ENCODE measurements at places on chromosomes 3 and 15.

DNA sequence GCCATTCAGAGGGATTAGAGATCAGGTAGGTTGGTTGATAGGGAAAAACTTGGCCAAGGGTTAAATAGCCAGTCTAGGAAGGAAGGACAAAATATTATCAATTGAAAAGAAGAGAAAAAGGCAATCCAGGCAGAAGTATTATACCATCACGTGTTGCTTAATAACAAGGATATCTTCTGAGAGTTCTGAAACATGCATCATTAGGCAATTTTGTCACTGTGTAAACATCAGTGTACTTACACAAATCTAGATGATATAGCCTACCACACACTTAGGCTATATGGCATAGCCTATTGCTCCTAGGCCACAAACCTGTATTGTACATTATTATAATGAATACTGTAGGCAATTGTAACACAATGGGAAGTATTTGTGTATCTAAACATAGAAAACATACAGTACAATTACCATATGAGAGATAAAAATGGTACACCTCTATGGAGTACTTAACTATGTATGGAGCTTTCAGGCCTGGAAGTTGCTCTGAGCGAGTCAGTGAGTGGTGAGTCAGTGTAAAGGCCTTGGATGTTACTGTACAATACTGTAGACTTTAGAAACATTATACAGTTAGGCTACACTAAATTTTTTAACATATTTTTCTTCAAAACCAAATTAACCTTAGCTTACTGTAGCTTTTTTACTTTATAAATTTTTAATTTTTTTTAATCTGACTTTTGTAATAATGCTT, 2.7 kb downstream of the TEX55 start:
- DNase-seq = no peak

GRCh38 chr15:31084176-31084575, 17.3 kb downstream of the TRPM1 start:
- DNase-seq = no peak

GRCh38 chr3:127915115-127915936, at the start of gene KBTBD12:
Gene KBTBD12 (plus strand): TSS chr3:127915232. CDS start chr3:127923062, 7,830 bp downstream.
- peak; percentile 40 for DNase-seq

DNA sequence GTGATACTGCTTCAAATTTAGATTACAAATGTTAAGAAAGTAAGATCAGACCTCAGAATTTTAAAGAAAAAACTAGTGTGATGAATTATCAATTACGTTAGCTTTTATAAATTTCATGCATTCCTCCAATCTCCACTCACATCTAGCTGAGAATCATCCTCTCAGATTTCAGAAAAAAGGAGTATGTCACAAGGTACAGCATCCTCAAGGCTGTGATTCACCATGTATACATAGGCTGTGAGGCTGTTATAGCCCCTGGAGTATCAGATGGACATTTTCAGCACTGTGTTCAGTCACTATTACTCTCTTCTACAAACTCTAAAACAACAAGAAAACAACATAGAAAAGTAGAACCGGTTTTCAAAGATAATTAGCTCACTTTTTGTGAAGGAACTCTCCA, 214.4 kb downstream of the PCCB start:
- DNase-seq = peak; percentile 13

DNA sequence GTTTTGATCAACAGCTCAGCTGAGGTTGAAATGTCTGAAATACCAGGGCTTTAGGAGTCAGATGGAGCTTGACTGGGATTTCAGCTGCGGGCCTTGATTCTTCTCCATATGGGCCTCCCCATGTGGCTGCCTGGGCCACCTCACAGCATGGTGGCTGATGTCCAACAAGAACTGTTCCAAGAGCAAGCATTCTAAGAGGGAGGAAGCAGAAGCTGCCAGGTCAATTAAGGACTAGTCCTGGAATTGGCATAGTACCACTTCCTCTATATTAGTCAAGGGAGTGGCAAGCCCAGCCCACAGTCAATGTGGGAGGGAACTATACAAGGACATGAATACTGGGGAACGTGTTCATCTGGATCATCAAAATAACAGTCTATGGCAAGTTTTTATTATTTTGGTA, 181.7 kb upstream of the ANKRD28 start:
- DNase-seq = no peak
